ENCODE measurements at places on chromosomes 5 and 9.

DNA sequence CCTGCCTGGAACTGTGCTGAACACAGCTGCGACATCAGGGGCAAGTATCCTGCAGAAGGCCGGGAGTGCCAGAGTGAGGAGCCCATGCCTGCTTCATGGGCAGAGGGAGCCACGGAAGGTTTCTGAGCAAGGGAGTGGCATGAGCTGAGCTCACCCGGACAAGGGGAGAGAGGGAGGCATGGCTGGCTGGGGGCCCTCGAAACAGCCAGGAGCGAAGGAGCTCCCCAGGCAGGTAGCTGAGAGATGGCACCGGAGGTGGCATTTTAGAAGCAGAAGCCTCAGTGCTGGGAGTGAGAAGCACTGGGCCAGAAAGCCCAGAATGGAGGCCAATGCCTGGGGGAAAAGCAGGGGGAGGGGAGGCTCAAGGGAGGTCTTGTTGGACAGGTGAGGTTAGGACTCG is 56.9 kb upstream of the SARDH start:
- no peak for DNase-seq

DNA sequence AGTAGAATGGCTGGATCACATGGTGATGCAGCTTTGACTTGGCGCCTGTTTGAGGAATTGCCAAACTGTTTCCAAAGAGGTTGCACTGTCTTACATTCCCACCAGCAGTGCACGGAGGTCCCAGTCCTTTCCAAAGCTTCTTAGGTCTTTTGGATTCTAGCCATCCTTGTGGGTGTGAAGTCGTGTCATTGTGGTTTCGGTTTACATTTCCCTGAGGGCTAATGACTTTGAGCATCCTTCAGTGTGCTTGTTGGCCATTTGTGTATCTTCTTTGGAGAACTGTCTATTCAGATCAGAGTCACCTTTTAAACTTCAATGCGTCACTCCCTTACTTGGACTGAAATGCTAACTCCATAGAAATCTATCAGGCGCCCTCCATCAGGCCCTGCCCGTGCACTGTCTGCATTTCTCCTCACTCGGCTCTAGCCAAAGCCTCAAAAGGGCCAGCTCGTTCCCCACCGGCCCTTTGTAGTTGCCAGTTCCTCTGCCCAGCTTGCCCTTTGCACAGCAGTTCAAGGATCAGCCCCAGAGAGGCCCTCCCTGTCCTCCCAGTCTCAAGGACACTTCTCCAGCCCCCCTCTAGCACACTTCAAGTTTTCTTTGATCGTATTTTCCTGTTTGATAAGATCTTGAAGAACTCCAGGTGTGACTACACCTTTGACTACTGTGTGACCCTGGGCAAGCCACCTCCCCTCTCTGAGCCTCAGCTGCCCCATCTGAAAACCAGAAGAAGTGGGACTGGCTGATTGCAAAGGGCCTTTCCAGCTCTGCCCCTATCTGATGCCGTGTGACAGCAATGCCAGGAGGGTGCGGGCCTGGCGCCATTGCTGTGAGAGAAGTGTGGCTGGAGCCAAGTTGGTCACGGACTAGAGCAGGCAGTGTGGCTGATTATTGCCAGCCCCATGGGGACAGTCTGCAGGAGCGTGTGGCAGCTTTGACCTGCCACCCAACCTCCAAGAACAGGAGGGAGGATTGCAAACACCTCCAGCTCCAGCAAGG is 5.6 kb downstream of the HRH2 start:
- DNase-seq = no peak

DNA sequence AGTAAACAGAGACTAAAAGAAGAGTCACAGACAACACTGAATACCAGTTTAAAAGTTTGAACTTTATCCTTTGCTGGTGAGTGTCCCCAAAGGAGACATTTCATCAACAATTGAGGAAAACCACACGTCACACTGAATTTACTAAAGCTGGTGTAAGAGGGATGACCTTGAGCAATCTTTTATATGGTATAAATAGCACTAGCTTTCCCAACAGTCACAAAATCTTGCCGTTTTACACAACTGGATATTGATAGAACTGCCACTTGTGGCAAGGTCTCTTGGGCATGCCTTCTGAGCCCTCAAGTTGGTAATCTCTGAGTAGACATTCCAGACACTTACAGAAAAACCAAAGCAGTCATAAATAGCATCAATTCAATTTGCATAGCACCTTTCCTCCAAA is 311.5 kb upstream of the TARS1 start:
- DNase-seq = no peak

DNA sequence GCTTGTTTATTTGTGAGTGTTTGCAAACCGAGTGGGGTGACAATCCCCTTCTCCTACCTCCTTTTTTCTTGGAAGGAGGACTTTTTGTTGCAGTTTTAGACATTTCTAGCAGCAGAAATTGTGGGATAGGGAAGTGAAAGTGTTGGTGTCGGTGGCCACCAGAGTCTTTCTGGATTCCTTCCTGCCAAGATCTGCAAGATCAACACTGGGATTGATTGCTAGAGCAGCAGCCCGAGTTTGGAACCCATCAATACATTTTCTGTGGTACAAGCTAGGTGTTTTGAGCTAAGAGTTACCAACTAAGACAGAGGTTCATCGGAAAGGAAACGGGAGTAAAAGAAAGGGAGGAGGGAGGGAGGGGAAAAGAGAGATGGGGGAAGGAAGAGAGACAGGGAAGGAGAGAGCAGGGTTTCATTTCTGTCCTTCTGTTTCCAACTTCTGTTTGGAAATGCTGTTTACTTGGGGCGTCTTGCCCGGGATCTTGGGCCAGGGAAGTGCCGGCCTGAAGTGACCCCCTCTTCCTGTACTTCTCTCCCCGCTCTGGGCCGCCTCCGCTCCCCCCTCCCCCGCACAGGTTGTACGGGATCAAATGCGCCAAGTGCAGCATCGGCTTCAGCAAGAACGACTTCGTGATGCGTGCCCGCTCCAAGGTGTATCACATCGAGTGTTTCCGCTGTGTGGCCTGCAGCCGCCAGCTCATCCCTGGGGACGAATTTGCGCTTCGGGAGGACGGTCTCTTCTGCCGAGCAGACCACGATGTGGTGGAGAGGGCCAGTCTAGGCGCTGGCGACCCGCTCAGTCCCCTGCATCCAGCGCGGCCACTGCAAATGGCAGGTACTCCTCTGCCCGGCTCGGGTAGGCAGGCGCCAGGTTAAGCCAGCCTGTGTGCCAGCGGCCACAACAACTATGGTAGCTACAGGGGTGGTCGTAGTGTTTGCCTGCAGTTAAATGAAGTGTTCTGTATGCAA is 4.0 kb downstream of the ISL1 start:
- no peak for DNase-seq

DNA sequence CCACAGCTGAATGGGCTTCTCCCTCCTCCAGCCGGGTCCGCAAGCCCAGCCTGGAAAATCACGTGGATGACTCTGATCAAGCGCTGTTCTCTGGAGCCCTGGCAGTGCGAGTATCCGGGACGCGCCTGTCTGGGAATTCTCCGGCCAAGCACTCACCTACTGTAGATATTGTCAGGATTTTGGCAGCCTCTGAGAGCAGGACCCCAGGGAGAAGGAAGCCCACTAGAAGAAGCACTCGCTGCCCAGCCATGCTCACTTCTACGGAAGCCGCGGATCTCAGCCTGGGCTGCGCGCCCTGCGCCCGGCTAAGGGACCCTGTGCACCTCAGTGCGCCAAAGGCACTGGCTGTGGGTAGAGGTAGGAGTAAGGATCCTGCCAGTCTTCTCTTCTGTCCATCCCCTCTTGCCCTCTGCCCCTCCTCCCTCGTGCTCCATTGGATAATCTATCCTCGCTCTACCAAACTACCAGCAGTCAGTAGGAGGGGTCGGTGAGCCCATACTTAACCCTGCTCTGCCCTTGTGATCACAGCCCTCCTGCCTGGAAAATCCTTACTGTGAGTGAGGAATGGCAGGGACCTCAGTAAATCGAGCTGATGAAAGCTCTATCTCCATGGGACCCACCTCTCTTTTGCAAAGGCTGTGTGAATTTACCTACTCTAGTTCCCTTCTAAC is at the start of gene UGT3A2:
TSS of gene UGT3A2 (minus strand) at position 343 of the 671 bp plus-strand sequence. CDS start at position 250, 93 bp downstream.
- DNase-seq = no peak

GRCh38 chr9:117464941-117465616 is 50.2 kb upstream of the ASTN2 start:
- no peak for DNase-seq

Measured in CD4-positive, alpha-beta T cell treated with Interleukin-4 for 4 hours (primary cell).